ENCODE measurements at places on chromosomes 16 and 17. TPM values are rescaled to one million over a fixed set of nuclear protein-coding genes. Genes with fewer than 3 reads are reported as not detected.

CHTF18 gene
- 124 TPM for total RNA-seq

PPM1E gene
- total RNA-seq: 18.8 TPM

CD19 gene
- not detected for total RNA-seq

IGFALS gene
- total RNA-seq: not detected

CD300LF gene
- not detected for total RNA-seq

ASIC2 gene
- 0.87 TPM for total RNA-seq

TMED6 gene
- not detected for total RNA-seq
